HCT116 (cell line): ENCODE measurements at places on chromosomes 3 and 15.

- DNase-seq = no peak
Measured at GRCh38 chr3:13812034-13812471, 67.8 kb downstream of the WNT7A start.

DNA sequence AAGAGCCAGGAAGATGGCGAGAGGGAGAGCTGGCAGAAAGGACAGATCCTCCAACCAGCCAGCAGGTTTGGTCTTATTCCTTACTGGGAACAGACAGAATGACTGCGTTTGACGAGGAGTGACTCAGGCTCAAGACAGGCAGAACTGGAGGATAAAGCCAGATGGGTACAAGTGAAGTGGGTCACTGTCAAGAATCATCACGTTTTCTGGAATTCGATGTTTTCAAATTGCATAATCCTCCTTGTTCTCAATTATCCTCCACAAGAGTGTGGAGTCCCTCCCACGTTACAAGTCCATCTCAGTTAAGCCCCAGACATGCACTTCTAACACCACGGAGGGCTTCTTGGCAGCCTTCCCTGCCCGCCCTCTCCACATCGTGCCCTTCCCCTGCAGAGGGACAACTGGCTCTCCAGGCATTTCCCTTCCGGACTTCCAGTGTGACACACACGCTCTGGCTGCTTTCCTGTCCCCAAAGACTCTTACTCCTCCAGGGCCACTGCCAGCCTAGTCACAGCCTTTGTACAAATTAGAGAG is 183.1 kb downstream of the CHST2 start:
- no peak for DNase-seq

- no peak for DNase-seq
Measured at GRCh38 chr15:90151989-90152645, 49.0 kb upstream of the SEMA4B start.

GRCh38 chr15:87722941-87723691 is 533.4 kb downstream of the NTRK3 start:
- no peak for DNase-seq

- no peak for DNase-seq
Measured at GRCh38 chr3:128395500-128396162, 71.1 kb downstream of the DNAJB8 start.

DNA sequence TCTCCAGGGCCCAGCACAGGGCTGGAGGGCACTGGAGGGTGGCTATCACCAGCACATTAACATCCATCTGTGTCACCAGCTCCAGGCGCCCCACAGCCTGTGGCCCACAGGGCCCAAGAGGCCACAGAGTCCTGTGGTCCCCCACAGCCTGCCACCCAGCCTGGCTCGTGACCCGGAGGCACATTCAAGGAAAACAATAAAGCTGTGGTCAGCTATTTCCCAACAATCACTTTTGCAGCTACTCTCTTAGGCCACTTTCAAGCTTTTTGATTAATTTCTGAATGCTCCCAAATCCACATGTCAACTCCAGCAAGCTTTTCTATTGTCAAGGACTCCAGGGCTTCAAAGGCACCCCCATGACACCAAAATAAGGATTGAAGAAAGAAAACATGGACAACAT is 16.7 kb downstream of the IDH2 start:
- DNase-seq = no peak

DNA sequence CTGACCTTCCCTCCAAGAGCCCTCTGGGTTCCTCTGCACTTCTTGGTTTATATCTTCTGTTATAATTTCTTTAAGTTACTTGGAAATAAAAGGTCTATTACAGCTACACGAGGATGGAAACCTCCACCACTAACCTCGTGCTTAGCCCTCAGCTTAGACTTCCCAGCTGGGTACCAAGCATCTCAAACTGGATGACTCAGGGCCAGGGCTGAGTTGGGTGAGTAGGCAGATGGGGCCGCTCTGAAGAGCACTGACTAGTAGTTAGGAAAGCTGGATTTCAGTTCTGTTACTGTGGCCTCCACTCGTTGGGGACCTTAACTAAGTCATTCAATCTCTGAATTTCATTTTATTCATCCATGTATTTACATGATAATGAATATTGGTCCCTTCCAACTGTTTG is 1036.6 kb downstream of the IGSF11 start:
- no peak for DNase-seq

- no peak for DNase-seq
Measured at GRCh38 chr3:69893274-69893673, 106.3 kb upstream of the SAMMSON start.

DNA sequence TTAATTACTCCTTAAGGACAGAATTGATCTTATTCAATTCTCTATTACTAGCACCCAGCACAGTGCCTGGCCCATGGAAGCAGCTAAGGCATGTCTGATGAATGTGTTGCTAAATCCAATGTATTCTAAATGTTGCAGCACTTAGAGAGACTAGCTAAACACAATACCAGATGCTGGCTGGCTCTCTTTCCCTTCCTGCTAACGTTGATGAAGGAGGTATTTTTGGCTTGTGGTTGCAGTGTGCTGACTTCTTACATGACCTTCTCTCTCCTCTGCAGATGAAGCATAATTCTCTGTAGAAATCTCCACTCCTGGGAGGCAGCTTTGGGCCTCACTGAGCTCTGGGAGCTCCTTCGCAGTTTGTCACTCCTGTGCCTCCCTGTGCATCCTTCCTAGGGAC is 183.6 kb downstream of the PEX5L start:
- DNase-seq = no peak
